Sciatic nerve (tissue), 2 donors: ENCODE measurements at places on chromosomes 4 and X. TPM values are rescaled to one million over a fixed set of nuclear protein-coding genes. Genes with fewer than 3 reads are reported as not detected.

- DNase-seq: no peak
These were observed 8.2 kb downstream of the GRPEL1 start for GRCh38 chr4:7059662-7060061.

- DNase-seq: no peak
These were observed 542.7 kb downstream of the FAM133A start for GRCh38 chrX:94216738-94217137.

DNA sequence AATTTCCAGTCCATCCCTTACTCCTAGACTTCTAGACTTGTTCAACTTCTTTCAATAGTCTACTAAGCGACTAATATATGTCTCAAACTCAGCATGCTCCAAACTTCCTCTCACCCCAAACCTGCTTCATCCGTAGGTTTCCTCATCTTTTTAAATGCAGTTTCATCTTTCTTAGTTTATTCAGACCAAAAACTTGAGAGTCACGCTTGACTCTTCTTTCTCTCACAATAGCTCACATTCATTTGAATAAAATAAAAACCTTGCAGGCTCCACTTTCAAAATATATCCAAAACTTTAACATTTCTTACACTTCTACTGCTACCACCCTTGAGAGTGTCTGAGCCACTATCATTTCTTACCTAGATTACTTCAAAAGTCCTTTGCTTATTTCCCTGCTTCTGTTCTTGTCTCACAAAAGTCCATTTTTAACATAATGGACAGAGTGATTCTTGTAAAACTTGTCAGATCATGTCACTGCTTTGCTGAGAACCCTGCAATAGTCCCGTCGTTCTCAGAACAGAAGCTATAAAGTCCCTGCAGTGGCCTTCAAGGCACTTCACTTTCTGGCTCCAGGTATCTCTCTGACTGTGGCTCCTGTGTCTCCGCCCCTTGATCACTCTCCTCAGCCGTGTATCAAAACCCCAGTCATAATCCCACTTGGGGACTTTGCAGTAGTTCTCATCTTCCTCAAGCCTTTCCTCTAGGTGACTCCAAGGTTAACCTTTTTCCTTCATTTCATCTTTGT lies 167.6 kb downstream of the ARHGAP24 start:
- no peak for DNase-seq

DNA sequence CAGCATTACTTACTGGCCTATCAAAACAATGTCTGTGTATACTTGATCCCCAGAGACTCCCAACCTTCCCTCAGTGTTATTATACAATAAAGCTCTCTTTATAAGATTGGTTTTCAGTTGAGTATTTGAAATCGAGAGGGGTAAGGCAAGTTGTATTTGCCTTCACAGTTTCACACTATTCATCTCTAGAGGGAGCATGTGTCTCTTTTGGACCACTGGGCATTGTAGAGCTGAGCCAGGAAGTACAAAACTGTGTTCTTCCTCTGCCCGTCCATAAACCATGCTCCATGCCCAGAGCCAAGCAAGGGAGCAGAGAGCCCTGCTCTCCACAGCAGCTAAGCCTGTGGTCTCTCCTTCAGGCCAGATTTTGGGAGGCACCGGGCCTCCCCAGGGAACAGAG lies 61.5 kb upstream of the HHIP start:
- DNase-seq: no peak

DNA sequence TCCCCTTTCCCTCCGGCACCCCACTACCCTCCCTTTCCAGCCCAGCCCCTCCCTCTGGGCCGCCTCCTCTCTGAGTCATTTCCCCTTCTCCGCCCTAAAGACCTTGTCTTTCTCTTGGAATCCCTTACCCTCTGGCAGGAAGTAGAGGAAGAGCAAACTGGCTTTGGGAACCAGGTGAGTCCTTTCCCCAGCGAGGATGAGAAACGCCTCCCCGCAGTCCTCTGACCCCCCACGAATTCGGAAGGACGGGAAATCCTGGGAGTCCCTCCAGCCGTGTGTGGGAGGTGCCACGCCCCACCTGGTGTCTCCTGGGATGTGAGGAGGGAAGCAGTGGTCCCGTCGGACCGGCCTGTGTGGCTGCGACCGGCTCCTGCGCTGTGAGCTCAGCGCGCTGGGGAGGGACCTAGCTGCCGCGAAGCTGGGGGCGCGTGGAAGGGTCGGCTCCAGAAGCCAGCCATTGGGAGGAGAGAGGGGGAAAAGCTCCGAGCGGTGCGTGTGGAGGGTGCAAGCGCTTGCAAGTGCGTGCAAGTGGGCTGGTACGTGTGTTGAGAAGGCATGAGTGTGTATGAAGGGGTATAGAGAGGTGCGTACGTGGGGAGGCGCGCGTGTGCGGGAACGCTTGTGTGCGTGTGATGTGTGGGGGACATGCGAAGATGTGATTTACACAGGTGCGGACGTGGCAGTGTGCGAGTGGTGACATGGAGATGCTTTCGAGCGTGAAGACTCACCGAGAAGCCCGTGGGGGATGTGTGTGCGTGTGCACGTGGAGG lies 46.3 kb downstream of the TEX13B start:
- no peak for DNase-seq

- peak; percentile 67 for DNase-seq
These were observed 361.1 kb upstream of the BOD1L1 start for GRCh38 chr4:13988353-13989305.

DNA sequence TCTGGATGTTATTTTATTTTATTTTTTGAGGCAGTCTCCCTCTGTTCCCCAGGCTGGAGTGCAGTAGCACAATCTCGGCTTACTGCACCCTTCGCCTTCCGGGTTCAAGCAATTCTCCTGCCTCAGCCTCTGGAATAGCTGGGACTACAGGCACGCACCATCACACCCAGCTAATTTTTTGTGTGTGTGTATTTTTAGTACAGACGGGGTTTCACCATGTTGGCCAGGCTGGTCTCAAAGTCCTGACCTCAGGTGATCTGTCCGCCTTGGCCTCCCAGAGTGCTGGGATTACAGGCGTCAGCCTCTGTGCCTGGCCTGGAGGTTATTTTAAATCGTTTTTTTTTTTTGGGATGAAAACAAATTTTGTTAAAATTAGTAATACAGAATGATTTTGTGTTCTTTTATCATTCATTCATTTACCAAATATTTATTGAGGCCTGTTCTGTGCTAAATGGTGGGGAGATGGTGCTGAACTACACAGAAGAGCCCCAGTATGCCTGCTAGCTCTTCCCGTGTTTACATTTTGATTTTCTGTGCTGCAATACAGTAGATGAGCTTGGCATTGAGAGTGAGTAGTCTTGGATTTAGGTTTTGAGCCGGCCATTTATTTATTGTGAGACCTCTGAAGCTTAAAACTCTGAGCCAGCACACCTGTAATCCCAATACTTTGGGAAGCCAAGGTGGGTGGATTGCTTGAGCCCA lies 22.7 kb downstream of the ADD1 start:
- DNase-seq: no peak

DNA sequence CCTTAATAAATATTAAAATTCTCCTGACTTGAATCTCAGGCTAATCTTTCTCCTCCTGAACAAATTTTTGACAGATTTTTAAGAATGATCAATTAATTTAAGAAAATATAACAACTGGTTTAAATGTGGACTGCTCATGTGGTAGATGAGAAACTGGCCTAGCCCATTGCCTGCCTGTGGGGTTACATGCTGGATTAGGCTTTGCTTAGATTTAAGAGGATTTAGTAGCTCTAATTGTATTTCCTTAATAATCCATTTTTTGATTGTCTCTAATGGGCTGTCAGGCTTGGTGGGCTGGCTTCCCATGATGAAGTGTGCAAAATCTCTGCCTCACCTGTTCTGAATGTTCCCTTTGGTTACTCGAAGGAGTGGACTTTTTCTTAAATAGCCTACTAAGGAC lies 27.8 kb upstream of the LIMCH1 start:
- no peak for DNase-seq

DNA sequence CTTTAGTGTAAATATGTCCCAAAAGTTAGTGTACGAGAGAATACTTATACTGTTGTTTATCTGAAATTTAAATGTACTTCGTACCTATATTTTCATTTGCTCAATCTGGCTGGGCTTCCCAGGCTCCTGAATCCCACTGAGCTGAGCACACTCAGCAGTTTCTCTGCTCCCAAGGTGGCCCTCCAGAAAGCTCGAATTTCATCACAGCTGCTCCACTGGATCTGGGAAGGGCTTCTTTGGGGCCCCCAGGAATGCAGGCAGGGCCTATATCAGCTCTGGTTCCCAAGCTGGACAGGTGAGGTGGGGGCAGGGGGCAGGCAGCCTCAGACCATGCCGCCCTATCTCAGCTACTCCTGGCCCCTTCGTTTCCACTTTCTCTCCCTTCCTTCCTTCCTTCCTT lies 1.5 kb upstream of the FATE1 start:
- DNase-seq: no peak

- no peak for DNase-seq
These were observed 746 bp downstream of the PPAT start for GRCh38 chr4:56434599-56435139.

DNA sequence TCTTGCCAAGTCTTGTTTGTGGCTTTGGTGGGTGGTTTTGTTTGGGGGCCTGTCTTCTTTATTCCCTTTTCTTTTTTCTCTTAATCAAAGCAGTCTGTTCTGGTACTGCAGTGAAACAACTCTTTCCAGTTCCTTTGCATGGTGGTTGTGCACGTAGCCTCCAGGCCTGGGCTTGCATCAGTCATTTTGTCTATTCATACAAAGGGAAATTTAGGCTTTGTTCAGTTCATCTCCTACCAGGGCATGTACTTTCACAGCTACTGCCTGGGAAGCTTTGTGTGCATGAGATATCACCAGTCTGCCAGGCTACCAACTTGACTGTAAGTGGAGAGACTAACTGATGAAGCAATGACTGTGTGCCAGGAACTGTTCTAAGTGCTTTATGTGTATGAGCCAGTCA lies 8.5 kb downstream of the TRIM2 start:
- no peak for DNase-seq

DNA sequence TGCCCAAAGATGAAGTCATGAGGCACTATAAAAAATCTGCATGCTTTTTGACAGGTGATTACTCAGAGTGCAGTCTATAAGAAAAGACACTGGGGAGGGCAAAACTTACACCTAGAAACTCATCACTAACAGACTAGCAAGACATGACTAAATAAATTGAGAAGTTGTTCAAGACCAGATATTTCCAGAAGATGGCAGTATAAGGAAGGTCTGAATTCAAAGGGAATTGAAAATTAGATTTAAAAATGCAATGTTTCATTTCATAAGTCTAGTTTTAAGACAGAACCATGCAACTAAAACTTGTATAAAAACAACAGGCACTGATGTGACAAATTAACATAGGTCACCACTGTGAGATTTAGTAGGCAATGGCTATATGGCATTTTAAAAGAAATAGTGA lies 232.5 kb upstream of the POF1B start:
- DNase-seq: no peak

DNA sequence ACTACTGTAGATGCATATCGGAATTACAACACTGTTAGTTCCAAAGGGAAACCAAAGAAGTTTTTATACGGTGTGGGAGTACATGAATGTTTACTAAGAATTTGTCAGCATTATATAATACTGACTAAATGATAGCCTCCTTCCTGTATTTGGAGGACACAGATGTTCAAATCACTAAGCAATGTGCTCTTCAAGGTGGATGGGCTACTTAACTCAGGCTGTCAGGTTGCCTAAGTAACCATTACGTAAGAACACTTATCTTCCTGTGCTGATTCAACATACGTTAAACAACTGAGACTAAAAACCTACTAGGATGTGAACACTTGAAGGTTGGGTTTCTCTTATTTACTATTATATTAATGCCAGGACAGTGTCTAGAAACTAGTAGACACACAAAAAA lies 81.9 kb upstream of the HPGD start:
- no peak for DNase-seq

- no peak for DNase-seq
These were observed 37.9 kb downstream of the ARHGEF6 start for GRCh38 chrX:136742721-136743379.

DNA sequence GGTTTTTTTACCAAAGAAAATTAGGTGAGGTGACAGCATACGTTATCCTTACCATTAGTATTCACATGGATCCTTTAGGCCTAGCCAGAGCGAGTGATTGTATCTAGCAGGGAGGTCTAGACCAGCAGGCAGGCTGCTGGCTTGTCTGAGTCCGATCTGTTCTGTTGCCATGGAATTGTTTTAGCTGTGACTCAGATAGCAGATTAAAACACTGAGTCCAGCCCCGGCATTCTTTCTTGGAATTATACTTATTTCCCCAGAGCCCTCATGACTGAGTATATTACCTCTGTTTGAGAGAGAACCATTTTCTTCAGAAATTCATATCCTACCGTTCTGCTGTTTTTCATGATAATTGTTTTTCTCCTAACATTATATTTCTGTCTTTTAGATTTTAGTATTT lies 37.4 kb downstream of the OCRL start:
- no peak for DNase-seq

Gene GYPE
- total RNA-seq: 1.2 TPM

Gene SPATA18
- 10.8 TPM for total RNA-seq

Gene NLGN3
- 20.6 TPM for total RNA-seq
